ENCODE measurements at places on chromosomes 12 and 14. TPM values are rescaled to one million over a fixed set of nuclear protein-coding genes. Genes with fewer than 3 reads are reported as not detected.

The PDZRN4 gene
- total RNA-seq: not detected

The CYP27B1 gene
- total RNA-seq: 2.2 TPM

The TFCP2 gene
- 37.9 TPM for total RNA-seq

The CABP1 gene
- total RNA-seq: 0.68 TPM

The LHX5 gene
- not detected for total RNA-seq

The SLC17A8 gene
- total RNA-seq: not detected

The KRT73 gene
- total RNA-seq: 3.7 TPM

The SPIC gene
- not detected for total RNA-seq

The TMEM132C gene
- not detected for total RNA-seq

The B4GALNT1 gene
- total RNA-seq: 0.63 TPM

The TTC9 gene
- 15.9 TPM for total RNA-seq

The ANO4 gene
- total RNA-seq: not detected

The POP5 gene
- 55.4 TPM for total RNA-seq

The APOF gene
- total RNA-seq: not detected

The SRRM4 gene
- not detected for total RNA-seq

The OAS1 gene
- total RNA-seq: 36.3 TPM

The ALDH1L2 gene
- total RNA-seq: 0.31 TPM

The EFS gene
- not detected for total RNA-seq

The DLK1 gene
- not detected for total RNA-seq

The TAC3 gene
- not detected for total RNA-seq

The MYH6 gene
- not detected for total RNA-seq

The SYNDIG1L gene
- not detected for total RNA-seq

The LMO3 gene
- not detected for total RNA-seq

The INHBC gene
- not detected for total RNA-seq

The CISTR gene
- total RNA-seq: not detected

The C14orf132 gene
- 3.1 TPM for total RNA-seq

The HHIPL1 gene
- not detected for total RNA-seq

The TMEM229B gene
- 15.2 TPM for total RNA-seq

The HOXC11 gene
- total RNA-seq: not detected

The CLEC2A gene
- not detected for total RNA-seq

The ACVR1B gene
- total RNA-seq: 5.3 TPM

The CLEC7A gene
- total RNA-seq: not detected
